ENCODE measurements at places on chromosomes 16 and 17.

DNA sequence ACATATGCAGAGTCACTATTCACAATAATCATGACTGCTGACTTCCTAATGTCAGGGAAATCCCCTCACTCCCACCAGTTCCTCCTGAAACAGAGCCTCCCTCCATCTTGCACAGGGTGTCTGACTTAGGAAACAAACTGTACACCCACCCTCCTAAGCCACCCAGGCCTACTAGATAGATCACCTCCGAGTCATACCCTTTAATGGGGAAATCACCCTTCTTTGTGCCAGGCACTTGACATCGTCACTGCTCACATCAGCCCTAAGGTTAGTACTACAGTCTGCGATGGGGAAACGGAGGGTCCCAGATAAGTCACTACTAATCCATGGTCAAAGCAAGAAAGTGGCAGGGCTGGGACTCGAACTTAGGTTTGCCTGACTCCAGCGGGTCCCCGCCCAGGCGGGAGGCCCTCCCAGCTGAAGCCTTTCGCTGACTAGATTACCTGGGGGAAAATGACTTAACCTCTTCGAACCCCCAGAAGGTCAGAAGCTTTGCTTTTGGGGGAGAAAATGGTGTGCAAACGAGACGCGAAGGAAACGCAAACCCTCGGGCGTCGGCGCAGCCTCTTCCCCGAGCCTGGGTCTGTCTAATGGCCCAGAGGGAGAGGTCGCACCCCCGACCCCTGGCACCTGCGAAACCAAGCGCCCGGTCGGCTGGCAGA, 3.4 kb upstream of the MLLT6 start:
- DNase-seq: peak; percentile 31

- DNase-seq: no peak
Measured at GRCh38 chr16:23943604-23944003, 107.8 kb downstream of the PRKCB start.

- DNase-seq: no peak
Measured at GRCh38 chr16:10510279-10510678, 70.1 kb downstream of the EMP2 start.

GRCh38 chr16:1510272-1510671, 17.1 kb downstream of the TELO2 start:
- DNase-seq: no peak

- peak; percentile 21 for DNase-seq
Measured at GRCh38 chr17:30831257-30831656, 509 bp upstream of the ATAD5 start.

- DNase-seq: no peak
Measured at GRCh38 chr16:56781528-56781961, 51.6 kb downstream of the NUP93 start.

- no peak for DNase-seq
Measured at GRCh38 chr17:27544350-27545131, 86.4 kb upstream of the LGALS9 start.

DNA sequence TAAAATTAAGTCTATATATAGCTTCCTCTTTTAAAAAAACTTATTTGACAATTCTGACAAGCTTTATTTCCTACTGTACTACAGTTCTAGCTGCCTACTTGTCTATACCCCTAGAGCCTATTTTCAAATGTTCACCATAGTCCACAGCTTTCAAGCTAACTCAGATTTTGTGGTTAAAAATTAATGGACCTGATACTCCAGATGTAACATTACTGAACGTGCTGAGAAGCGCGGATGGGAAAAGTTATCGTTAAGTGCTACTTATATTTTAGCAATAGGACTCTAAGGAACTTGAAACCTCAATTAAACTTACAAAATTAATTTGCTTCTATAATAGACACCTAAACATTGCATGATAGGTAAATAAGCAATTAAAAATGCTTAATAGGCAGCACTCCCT, 31.2 kb downstream of the GNA13 start:
- no peak for DNase-seq

- DNase-seq: no peak
Measured at GRCh38 chr17:310111-311010, 42.2 kb downstream of the RPH3AL start.

DNA sequence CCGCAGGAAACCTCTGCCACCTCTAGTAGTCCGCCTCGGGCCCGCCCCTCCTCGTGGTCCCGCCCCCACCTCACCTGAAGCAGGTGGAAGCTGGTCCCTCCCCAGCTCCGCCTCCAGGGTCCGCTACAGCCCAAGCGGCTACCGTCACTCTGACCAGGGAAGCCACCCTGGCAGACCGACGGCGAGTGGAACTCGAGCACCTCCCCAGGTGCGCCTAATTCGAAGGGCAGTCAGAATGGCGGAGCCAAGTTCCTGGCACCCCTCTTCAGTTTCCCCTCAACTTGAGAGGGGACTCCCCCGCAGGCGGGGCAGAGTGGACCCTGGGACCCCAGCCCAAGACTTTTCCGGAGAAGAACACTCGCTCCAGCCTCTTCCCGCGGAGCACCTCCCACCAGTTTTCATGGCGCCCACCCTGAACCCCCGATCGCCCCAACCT, 507 bp downstream of the FHOD1 start:
- DNase-seq: no peak

GRCh38 chr16:86574646-86575045, 3.7 kb upstream of the FOXL1 start:
- DNase-seq: no peak

DNA sequence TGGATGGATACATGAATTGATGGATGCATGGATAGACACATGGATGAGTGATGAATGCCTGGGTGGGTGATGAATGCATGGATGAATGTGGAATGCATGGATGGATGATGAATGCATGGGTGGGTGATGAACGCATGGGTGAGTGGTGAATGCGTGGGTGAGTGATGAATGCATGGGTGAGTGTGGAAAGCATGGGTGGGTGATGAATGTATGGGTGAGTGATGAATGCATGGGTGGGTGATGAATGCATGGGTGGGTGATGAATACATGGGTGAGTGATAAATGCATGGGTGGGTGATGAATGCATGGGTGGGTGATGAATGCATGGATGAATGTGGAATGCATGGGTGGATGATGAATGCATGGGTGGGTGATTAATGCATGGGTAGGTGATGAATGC, 83.9 kb upstream of the HSBP1 start:
- no peak for DNase-seq

DNA sequence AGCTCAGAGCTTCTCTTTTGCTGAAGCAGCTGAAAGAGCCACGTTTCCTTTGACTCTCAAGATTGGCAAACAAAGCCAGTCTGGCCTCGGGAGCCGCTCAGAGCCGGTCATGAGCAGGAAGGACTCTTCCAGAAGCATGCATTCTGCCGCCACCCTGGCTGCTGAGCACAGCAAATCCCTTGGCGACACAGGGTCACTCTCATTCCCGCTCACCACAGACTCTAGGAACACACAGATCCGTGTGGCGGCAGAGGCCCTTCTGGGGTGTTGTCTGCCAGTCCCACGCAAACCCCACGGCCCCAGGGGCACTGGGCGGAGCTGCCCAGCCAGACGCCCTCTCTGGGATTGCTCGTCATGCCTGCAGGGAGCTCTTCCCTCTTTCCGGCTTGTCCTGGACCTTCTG, 157.0 kb downstream of the C16orf95 start:
- DNase-seq: no peak

GRCh38 chr16:55035956-55036355, 105.3 kb downstream of the IRX5 start:
- DNase-seq: peak; percentile 20

DNA sequence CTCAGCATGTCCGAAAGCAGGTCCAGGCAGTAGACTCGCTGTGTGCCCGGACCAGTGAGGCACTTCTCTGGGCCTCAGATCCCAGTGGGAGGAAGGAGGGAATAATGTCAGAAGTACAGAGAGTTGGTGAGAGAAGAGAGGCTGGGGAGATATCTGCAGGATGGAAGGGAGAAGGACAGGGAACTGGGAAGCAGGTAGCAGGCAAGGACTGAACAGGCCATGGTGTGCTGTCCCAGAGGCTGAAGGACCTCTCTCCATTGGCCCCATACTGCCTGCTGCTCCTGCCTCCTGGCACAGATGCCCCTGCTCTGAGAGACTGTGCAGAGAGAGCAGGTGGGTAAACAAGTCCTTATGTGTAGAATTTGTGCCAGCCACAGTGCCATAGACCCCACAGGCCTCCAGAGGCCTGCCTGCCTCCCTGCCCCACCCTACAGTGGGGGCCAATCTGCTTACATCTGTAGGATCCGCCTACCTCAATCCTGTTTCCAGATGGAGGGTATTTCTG, 34.2 kb upstream of the CRHR1 start:
- no peak for DNase-seq

GRCh38 chr17:44992242-44992939, 24.3 kb upstream of the C1QL1 start:
- no peak for DNase-seq

GRCh38 chr16:15972046-15972868, 22.8 kb downstream of the ABCC1 start:
- DNase-seq: no peak

GRCh38 chr16:83244057-83244456, 563.7 kb upstream of the HSBP1 start:
- no peak for DNase-seq

- DNase-seq: no peak
Measured at GRCh38 chr16:89476379-89476778, 14.0 kb downstream of the ANKRD11 start.

DNA sequence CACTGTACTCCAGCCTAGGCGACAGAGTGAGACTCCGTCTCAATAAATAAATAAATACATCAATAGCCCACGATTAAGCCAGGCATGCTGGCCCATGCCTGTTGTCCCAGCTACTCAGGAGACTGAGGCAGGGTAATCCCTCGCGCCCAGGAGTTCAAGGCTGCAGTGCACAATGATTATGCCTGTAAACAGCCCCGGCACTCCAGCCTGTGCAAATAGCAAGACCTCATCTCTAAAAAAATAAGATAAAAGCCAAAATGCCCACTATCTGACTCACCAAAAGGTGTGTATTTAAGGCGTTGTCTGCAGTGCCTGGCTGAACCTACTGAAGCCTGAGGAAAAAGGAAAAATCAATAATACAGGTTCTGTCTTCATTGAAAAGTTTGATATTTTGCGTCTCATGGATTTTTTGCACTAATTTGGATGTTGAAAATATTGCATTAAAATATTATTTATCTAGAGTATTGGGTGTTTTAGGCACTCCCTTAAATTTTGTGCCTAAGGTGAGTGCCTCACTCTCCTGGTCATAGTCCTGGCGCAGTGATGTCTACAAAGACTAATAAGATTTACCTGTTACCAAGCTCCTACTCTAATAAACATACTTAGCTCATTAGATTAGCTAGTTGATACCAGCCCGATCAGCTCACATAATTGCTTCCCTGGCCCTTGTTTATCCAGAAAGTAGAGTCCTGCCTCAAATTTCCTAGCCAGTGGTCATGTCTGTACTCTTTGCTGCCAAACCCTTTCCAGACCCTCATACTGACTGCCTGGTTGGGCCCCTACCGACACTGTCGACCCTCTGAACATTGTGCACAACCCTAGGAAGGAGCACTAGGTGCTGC, 24.7 kb upstream of the TOB1 start:
- no peak for DNase-seq

DNA sequence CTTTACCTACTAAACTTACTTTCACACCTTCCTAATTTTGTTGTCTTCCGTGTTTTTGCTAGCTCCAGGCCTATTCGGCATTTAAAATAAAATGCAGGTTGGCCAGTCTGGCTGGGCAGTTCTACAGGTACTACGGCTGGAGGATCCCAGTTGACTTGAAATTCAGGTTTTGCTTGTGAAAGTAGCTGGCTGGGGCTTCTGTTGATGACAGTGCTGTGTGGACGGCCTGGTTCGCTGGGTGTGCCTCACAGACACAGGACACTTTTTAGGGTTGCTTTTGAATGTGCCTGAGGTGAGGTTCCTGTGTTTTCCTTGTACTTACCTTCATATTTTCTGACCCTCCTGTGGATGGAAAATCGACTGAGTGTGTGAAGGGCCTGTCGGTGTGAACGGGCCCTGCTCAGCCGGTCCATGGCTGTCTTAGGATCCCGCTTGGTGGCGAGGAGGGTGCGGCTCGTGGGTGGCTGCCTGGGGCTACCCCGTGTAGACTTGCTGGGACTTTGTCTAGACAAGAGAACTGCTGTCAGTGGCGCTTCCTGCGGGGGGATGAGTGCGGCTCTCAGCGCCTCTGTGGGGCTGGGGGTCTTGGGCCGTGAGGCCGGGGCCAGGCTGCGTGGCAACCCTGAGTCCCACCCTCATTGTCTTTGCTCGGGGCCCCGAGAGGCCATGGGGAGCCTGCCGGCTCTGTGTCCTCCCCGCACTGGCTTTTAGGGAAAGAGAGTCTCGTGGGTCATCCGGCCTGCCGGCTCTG, 18.7 kb upstream of the ZNF750 start:
- DNase-seq: no peak

DNA sequence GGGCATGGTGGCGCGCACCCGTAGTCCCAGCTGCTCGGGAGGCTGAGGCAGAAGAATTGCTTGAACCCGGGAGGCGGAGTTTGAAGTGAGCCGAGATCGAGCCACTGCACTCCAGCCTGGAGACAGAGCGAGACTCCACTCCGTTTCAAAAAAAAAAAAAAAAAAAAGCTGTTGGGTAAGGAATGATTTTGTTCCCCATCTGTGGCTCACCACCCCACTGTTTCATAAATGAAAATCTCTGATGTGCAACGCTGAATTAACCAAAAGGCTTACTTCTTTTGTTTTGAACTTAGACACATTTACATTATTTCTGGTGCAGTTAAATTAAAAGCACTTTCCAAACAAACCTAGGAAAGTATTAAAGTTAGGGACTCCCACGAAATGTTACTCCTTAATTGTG, 1.2 kb upstream of the METTL9 start:
- no peak for DNase-seq

DNA sequence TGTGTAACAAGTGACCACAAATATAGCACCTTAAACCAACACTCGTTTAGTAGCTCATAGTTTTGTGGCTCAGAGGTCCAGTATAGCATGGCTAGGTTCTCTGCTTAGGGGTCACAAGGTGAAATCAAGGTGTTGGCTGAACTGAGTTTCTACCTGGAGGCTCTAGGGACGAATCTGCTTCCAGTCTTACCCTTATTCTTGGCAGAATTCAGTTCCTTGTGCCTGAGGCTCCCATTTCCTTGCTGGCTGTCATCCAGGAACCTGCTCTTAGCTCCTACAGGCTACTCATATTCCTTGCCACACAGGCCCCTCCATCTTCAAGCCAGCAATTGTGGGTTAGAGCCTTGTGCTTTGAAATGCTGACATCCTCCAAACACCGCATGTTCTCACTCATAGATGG, 212.3 kb upstream of the CDH13 start:
- no peak for DNase-seq

- no peak for DNase-seq
Measured at GRCh38 chr16:83843657-83844056, 35.9 kb downstream of the HSBP1 start.

DNA sequence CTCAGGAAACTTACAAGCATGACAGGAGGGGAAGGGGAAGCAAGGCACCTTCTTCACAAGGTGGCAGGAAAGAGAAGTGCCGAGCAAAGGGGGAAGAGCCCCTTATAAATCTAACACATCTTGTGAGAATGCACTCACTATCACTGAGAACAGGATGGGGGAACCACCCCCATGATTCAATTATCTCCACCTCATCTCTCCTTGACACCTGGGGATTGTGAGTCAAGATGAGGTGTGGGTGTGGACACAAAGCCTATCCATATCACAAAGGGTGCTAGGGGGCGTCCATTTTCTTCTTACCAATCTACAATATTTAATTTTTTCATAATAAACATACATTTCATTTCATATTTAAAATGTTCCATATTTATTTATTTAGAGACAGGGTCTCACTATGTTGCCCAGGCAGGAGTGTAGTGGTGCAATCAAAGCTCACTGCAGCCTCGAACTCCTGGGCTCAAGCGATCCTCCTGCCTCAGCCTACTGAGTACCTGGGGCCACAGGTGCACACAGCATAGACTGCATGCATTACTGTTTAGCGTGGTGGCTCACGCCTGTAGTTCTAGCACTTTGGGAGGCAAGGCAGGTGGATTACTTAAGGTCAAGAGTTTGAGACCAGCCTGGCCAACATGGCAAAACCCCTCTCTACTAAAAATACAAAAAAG, 26.5 kb upstream of the FAAP100 start:
- DNase-seq: no peak

Measured in GM03348 (cell line).